Right lung (tissue), 10 donors: ENCODE measurements at places on chromosomes 2 and 18. TPM values are rescaled to one million over a fixed set of nuclear protein-coding genes. Genes with fewer than 3 reads are reported as not detected.

Gene ALLC
- polyA plus RNA-seq, result not detected

Gene NOSTRIN
- 32.8 TPM for polyA plus RNA-seq

Gene C2orf78
- polyA plus RNA-seq, result not detected

Gene POLE4
- polyA plus RNA-seq, result 53.1 TPM

Gene POTEC
- 0.04 TPM for polyA plus RNA-seq

Gene ABCG8
- 0.51 TPM for polyA plus RNA-seq

Gene SANBR
- 31.1 TPM for polyA plus RNA-seq

Gene ALPI
- not detected for polyA plus RNA-seq

Gene FZD7
- 35.7 TPM for polyA plus RNA-seq

Gene DYNAP
- 0.18 TPM for polyA plus RNA-seq

Gene TNFRSF11A
- 2.8 TPM for polyA plus RNA-seq

Gene SERPINB8
- polyA plus RNA-seq, result 3.3 TPM

Gene GALNT5
- 6.4 TPM for polyA plus RNA-seq

Gene TMEM37
- 28.8 TPM for polyA plus RNA-seq

DNA sequence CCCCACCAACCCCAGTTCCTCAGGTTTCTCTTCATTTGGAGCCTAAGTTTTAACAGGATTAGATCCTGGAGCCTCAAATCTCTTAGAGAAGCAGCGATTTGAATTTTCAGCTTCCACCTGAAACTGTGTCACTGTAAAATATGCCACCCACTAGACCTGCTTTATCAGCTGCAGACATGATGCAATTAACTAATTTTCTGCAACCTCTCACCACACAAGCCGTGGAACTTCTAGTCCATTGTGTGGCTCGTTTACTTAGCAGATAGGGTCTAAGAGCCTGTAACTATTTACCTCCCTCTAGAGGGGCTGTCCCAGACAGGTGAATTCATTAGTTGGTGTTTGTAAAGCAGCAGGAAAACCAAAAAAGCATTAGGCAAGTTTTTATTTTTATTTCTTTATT, 31.6 kb upstream of the FZD5 start:
- DNase-seq, result no peak

DNA sequence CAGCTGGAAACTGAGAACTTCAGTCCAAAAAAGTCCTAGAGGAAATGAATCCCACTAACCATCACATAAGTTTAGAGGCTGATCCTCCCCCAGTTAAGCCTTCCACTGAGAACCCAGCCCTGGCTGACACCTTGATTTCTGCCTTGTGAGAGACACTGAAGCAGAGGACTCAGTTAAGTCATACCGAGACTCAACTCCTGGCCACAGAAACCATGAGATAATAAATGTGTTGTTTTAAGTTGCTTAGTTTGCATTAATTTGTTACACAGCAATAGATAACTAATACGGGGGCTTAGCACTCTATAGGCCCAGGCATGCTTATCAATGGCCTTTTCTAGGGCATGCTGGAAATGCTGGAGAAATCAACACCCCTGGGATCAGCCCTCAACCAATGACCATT, 3.4 kb upstream of the ADD2 start:
- DNase-seq, result no peak

DNA sequence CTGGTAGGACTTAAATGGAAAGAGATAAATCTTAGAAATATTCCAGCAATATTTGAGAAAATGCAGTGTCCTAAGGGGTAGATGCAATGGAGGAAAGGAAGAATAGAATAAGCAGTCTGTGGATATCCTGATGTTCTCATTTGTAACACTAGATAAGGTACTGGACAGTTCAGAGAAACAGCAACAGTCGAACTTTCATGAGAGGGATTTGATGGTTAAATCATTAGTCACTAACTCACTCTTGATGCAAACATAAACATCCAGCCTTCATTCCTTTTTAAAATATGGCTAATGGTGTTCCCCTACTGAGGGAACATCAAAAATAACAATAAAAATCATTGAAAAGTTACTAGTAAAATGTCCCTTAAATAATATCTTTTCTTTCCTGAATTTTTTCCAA, 211.4 kb upstream of the SLC39A10 start:
- no peak for DNase-seq

DNA sequence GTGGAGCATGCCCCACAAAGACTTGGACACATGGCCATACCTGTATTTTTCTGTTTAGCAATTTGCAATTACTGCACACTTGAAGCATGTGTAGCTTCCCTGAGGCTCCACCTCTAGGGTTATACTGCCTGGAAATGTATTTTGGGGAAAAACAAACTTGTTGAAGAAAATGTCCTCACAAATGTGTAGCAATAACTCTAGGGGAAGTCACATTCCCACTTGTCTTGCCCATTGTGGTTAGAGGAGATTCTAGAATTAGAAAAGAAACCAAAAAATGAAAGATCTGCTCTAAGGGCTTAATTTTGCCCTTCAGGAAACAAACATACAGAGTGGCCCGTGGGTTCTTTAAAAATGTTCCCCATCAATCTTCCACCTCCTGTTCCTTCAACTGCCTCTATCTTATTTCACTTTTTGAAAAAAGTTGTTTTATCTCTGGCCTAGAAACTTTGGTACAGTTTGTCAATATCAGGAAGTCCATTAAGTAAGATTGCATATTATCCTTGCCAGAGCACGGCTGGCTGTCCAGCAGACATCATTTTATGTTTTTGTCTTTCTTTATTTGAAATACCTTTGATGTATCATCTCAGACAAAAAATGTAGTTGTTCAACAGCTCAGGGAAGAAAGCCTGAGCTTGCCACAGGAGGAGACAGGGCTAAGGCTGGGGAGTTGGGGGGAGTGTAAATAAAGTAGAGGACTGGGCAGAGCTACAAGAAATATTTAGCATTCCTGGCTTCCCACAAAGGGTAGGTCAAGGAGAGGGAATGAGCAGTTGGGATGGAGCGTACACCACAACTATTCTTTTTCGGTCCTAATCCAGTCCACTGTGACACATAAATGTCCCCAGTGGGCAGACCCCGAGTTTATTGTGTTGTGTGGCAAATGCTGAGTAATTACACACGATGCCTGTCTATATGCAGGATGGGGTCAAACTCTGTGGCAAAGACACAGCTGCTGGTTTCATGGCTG, 96.8 kb upstream of the CDC42EP3 start:
- no peak for DNase-seq

DNA sequence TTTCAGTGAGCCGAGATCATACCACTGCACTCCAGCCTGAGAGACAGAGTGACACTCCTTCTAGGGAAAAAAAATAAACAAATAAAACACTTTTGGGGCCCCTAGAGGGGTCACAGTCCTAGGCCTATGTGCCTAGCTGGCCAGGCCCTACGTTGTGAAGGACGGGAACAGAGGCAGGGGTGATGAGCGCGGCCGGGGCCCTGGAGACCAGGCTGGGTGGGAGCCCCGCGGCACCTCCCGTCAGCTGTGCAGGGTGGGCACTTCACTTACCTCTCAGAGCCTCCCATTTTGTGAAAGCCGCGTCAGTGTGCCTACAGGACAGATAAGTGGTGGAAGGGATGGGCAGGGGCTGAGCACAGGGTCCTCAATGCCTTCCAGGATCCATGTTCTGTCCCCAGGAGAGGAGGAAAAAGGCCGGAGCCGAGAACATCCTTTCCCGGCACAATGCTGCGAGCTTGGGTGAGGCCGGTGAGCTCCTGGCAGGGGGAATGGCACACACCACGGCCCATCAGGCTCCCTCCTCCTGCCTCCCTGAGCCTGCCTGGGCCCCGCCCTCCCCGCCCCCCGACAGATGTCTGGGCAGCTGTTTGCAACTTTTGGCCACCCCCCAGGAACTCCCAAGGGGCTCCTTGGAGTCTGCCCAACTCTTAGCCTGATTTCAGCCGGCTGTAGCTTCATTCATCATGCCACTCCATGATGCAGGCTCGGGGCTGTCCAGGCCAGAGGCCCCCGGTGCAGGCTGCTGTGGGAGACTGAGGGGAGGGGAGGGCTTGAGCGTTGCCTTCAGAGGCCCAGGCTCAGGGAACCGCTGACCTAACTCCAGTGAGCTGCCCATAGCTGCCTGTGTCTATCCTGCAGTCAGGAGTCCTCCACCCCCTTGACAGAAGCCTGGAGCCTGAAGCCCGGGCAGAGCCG, 196.5 kb downstream of the TFCP2L1 start:
- peak; percentile 73 for DNase-seq

DNA sequence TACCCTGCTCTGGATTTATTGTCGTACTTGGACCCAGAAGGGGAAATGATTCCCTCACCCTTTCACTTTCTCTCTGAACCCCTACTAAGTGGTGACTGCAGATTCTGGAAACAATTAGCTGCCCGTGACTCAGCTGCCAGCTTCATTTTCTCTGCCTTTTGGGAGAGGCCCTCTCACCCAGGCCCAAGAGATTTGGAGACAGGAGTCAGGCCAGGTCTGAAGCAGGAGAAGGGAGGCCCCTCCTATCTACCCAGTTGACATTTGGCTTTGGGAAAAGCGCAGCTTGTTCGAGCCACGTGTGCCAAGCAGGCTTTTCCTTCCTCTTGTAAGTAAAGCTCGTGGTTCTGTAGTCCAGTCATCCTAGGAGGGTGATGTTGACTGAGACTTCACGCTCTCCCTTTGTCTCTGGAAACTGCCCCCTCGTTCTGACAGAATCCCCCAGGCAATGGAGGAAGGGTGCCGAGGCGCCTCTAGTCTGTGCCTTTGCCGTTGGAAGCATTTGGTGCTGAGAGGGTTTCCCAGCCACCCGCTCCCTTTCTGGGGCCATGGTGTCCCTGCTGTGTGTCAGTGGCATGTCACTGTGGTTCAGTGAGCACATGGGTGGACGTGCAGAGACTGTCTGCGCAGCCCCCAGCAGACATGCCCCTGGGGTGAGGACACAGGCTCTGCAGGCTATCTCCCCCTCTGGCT, 8.6 kb downstream of the OXER1 start:
- DNase-seq, result no peak

DNA sequence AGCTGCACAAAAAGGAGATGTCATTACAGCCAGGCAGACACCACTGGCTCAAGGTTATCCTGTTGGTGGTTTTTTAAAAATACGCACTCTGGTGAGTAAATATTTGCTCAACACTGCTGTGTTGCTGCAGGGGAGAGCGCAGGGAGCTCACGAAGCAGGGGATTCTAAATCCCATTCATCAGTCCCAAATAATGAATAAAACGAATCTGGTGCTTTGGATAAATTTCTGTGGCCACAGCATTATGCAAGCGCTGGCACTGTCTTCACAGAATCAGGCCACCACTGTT, 256.2 kb downstream of the HDAC4 start:
- DNase-seq, result no peak

- peak; percentile 80 for DNase-seq
Measured at GRCh38 chr2:30359644-30360167, 87.3 kb upstream of the LCLAT1 start.

- DNase-seq, result peak; percentile 12
Measured at GRCh38 chr2:147989809-147990403, 30.6 kb downstream of the ORC4 start.

GRCh38 chr2:3595985-3596384, 1.1 kb downstream of the COLEC11 start:
- DNase-seq, result no peak

- DNase-seq, result no peak
Measured at GRCh38 chr18:74444104-74444503, 13.0 kb downstream of the DIPK1C start.

- DNase-seq, result no peak
Measured at GRCh38 chr2:33015421-33016142, 68.8 kb downstream of the LTBP1 start.

- no peak for DNase-seq
Measured at GRCh38 chr2:176284461-176285049, 15.3 kb downstream of the MTX2 start.

- peak; percentile 7 for DNase-seq
Measured at GRCh38 chr2:76391678-76392077, 681.0 kb upstream of the GCFC2 start.

DNA sequence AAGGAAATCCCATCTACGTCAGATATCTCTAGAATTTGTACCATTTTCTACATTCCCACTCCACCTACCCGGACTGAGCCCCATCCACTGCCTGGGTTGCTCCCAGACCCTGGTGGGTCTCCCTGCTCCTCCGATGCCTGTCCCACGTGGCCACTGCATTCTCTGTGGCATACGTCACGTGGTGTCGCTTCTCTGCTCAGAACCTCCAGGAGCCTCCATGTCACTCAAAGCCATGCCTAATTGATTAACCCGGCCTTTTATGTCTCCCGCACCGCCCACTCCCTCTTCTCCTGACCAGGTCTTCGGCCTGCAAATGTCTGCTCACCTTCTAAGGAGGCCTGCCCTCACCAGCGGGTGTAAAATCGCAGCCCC, 176.6 kb downstream of the HDAC4 start:
- no peak for DNase-seq

DNA sequence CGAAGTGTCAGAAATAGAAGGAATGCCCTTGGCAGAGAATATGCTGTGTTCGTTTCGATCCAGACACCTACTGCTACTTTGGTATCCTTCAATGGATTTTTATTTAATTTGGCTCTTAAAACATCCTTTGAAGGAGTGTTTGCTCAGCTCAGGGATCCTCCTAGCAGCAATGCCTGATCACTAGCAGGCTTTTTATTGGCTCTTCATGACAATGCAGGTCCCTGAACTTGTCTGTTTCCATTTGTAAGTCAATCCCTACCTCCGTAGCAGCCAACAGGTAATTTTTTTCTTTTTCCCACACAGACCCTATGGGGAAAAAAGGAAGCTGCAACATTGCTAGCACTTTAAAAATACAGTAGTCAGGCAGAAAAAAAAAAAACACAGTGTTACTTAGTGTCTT, 366.2 kb upstream of the LRRTM1 start:
- no peak for DNase-seq

DNA sequence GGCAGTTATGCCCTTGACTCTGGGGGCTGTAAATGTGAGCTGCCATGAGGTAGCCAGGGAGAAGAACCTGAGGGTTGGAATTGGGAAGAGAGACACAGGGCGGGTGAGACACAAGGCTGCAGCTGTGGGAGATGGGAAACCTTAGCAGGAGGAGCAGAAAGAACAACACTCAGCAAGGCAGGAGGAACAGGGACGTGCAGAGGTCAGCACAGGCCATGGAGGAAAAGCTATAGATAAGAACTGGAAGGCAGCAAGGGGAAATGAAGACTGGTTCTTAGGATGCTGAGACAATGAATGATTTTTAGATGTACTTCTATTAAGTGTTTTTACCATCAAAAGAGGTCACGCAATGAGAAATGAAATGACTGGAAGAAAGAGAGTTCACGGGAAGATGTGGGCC, 80.2 kb downstream of the USP40 start:
- no peak for DNase-seq

GRCh38 chr2:128403814-128404708, 85.4 kb upstream of the HS6ST1 start:
- DNase-seq, result no peak

DNA sequence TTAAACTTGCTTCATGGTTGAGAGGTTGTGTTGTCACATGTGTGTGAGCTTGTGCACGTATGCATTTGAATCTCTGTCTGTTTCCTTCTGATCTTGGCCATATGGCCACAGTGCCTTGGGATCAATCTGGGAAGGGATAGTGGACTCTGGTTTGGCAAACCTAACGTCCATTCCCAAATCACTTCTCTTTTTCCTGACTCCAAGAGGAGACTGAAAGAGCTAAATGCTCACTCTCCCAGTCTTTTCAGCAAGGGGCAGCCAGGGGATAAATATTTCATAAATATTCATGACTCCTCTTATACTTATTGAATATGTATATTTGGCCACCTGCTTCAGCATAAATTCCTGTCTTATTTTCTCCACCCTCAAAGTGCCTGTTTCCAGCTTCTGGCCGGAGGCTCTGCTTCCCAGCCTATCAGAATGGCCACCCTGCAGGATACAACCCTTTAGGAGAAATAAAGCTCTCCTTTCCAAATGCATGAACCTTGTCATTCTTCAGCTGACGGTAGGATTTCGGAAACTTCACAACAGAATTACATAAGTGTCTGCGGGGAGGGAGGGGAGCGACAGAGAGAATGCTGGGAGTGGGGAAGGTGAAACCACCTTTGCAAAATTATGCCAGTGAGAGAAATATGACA, 112.2 kb upstream of the COPS8 start:
- no peak for DNase-seq
